WTC11 (cell line): ENCODE measurements at places on chromosomes 5 and 9.

GRCh38 chr5:33491941-33492340, 51.2 kb downstream of the TARS1 start:
- DNase-seq = no peak

GRCh38 chr5:117177302-117177701, 602.7 kb upstream of the SEMA6A start:
- no peak for DNase-seq

- no peak for DNase-seq
Measured at GRCh38 chr9:98923451-98924123, 20.1 kb upstream of the COL15A1 start.

DNA sequence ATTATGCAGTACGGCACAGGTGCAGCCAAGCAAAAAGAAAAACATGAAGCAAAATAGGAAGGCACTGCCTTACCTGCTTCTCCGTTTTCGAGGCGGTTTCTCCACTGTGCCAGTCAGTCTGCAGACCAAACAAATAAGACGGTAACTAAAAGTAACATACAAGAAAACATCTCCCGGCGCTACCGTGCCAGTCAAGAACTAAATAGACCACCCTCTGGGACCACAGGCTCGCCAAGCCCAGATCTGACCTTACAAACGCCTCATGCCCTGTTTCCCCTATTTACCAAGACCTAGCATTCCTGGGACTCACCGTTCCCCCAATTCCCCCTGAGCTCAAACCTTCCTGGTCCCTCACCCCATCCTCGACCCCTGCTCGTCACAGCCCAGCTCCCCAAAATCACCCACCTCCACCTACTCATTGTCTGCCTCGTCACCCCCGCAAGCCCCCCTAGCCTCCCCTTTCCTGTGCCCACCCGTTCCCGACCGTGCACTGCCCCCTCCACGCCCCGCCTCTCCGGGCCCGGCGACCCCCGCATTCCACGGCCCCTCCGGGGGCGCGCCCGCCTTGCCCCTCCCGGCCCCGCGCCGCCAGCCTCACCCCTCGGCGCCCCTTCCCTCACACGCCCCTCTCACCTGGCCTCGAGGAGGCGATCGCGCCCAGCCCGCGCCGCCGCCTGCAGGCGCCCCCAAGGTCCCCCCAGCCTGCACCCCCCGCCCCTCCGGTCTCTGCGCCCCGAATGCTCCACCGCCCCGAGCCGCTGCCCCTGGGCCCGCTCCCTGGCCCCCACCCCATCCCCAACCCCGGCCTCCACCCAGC, 560 bp downstream of the SCAI start:
- peak; percentile 61 for DNase-seq

DNA sequence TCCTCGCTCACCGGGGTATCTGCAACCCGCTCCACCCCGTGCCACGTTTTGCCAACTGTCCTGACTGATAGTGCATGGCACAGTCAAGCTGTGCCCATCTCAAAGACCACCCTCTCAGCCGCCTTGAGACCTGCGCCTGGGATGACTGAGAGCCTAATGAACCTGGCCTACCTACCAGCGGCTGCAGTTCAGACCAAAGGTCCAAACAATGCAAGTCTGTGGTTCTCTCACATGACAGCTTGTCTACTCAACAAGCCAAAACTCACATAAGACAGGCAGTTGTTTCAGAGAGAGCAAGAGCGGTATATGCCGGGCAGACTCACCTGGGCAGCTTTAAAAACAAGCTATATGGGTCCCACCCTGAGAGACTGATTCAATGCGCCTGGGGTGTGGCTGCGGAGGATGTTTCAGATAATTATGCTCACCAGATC, 70.5 kb downstream of the EPB41L4B start:
- no peak for DNase-seq

GRCh38 chr5:152529440-152529839, 124.4 kb upstream of the NMUR2 start:
- DNase-seq = peak; percentile 23
